Kidney capillary endothelial cell (primary cell): ENCODE measurements at places on chromosomes 11 and 22.
A peak's percentile ranks its signal among the peaks of the same experiment; 100 is the strongest.

- peak; percentile 88 for DNase-seq
These were observed 44.5 kb downstream of the GALNT18 start for GRCh38 chr11:11577251-11577855.

DNA sequence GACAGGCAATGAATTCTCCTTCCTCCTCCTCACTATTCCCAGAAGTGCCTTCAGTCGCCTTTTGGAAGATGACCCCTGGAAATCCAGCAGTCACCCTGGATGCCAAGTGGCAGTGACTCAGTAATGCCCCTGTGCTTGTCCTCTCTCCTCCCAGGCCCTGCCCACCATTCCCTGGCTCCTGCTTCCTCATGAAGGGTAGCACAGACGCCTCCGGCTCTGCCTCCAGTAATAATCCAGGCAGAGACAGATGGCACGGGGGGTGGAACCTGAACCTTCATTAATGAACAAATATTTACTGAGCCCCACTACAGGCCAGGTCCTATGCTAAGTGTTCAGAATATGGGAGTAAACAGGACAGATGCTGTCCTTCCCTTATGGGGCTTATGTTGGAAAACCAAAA is 23.2 kb downstream of the SYT13 start:
- DNase-seq = no peak

DNA sequence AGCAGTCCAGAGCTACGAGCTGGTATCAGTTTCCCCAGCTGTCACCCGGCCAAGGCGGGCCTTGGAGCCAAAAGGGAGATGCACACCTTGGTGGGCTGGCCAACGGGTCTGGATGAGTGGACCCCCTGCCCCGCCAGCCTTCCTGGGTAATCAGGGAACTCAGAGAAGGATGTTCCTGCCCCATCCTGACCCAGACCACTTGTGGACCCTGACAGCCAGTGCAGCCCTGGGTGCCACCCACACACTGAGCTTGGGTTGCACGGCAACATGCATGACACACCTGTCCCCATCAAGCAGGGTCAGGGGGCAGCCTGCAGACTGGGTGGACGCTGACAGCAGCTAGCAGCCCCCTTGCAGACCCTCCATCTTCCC is 8.6 kb downstream of the SLC25A1 start:
- DNase-seq = no peak

- DNase-seq = no peak
These were observed 22.2 kb upstream of the BIRC3 start for GRCh38 chr11:102295045-102295444.

- DNase-seq = no peak
These were observed 244.1 kb upstream of the API5 start for GRCh38 chr11:43067681-43068080.
